ENCODE measurements at places on chromosomes 2 and 18.

DNA sequence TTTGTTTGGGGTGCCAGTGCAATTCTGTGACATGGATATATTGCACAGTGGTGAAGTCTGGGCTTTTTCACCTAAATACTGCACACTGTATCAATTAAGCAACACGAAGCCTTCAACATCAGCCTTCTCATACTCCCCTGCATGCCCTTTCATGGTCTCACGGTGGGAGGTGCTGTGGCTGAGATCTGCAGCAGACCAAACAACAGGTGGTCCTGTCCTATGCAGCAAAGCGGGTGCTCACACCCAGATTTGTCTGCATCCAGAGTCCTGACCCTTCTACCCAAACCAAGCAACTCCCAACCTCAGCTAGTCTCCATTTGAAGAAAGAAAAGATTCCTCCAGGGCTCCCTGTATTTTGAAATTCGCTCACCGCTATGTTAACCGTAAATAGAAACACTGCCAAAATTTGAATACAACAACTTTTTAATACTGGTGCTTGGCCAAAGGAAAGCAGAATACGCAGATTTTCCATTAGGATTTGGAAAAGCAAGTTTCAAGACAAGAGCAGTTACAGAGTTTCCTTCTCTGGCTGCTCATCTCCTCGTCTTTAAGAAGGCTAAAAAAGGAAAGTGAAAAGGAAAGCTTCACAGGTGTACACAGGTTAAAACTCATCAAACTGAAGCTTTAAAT is 34.9 kb downstream of the FAM168B start:
- no peak for DNase-seq

DNA sequence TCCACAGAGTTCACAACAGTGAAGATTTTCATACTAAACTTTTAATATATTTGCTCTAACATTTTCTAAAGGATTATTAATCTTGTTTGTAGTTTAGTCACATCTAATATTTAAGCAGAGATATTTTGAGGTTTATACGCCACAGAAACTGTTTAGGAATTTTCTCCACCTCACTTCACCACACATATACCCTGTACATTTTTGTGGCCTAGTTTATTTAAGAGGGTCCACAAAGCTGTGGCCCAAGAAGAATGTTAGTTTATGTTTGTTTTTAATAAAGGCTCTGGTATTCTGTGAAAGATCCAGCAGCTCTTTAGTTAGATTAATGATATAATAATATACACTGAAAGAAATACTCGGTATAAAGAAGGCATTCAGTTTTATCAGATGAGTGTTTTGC is 132.7 kb upstream of the TTC27 start:
- DNase-seq, result no peak

DNA sequence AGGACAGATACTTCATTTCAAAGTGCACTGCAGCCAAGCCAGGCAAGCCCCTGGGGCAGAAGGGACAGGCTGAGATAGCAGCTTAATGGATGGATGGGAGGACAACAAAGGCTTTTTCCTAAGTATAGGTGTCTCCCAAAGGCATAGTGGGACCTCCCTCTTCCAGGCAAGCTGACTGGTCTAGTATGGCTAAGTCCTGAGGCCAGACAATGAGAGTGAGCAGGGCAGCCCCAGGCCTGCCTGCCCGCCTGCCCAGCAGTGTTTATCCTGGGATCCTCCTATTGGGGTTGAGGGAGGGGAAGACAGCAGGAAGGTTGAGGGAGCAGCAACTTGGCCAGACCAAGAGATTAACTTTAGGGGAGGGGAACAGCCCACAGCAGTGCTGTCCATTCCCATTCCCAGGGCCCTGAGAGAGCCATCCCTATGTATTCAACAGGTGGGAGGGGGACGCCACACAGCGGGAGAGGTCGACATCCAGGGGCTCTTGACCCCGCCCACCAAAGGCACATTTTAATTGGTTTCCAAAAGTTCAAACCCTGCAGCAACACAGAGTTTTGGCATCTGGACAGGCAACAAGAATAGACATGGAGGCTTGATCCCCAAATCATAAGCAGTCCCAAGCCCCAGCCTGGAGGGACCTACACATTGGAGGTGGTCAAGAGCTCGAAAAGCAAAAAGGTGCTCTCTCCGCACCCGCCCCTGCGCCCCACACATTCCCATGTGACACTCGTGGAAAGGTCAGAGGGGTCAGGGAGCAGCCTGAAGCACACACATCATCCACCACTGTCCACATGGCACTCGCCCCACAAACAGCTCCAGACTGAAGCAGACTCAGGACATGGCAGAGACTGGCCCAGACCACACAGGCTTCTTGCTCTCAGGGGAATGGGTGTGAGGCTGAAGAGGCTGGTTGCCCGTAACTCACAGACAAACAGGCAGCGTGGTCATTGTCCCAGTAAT is 2.9 kb upstream of the SFXN5 start:
- no peak for DNase-seq

DNA sequence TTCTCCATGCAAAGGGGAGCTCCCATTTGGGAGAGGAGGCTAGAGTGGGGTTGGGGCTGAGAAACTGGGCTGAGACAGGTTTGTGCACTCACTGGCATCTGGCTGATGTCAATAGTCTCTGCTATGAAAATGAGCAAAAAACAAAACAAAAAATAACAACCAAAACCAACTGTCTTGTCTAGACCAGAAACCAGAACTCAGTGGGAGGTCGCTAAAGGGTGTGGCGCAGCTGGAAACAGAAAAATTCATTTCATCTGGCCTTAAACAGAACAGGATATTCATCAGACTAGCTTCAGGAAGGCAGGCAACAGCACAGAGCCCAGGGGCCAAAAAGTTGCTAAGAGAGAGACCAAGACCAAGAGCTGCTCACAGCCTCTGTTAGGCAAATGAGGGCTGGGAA is 126.1 kb downstream of the THNSL2 start:
- DNase-seq, result no peak

DNA sequence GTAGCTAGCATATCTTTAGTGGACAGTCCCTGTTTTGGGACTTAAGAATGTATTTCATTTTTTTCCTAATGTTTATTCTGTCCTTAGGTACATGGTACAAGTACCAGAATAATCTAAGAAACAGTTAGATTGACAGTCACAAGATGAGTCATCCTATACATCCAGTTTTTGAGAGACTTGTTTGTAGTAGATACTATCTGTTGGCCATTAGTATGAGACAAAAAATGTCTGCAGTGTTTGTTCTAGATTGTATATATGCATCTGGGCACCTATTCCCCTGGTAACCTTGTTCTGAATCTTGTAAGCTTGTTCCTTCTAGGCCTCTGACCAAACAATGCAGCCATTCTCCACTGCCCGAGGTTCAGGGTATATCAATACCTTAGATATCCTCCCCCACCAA is 1343.5 kb downstream of the SUCLG1 start:
- DNase-seq, result no peak
